NCI-H510A (cell line): ENCODE measurements at places on chromosomes 1 and 21.
A peak's percentile ranks its signal among the peaks of the same experiment; 100 is the strongest.

GRCh38 chr1:94591823-94592570 is 50.4 kb upstream of the F3 start:
- no peak for DNase-seq

- no peak for DNase-seq
These were observed 8.0 kb downstream of the RGL1 start for GRCh38 chr1:183812686-183813569.

GRCh38 chr1:25011275-25011674 is 81.2 kb upstream of the RUNX3 start:
- DNase-seq = no peak

DNA sequence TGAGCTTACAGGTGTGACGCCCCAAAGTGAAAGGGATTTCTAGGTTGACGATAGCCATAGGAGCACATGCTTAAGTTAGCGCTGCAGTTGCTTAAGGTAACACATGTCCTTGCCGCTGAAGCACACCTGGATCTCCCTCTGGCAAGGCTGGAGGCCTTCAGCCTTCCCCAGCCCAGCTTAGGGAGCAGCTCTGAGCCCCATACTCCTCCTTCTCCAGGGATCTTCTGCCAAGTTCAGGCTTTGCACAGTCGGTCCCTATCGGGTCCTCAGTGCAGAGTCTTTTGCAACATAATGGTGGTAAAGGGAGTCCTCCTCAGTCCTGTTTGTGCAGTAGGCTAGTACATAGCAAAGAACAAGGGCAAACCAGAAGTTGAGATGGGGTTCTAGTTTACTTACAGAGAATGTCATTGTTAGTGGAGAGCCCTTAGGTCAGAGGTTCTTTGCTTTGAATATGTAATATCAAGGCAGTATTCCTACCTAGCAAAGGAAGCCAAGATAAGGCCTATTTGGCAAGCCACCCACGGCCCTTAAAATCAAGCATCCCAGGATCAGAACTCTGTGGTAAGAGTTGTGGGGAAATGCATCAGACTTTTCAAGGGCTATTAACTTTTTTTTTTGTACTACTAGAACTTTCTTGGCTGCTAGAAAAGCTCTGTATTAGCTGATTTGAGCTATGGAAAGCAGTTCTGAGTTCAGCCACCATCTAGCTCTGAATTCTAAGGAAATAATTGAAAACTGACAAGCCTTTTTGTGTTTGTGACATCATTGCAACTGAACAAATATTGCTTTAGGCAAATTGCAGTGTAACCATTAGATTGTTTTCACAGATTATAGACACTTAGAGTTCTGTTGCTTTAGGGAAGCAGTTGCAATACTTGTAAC is 1.4 kb downstream of the EVA1C start:
- DNase-seq = no peak

DNA sequence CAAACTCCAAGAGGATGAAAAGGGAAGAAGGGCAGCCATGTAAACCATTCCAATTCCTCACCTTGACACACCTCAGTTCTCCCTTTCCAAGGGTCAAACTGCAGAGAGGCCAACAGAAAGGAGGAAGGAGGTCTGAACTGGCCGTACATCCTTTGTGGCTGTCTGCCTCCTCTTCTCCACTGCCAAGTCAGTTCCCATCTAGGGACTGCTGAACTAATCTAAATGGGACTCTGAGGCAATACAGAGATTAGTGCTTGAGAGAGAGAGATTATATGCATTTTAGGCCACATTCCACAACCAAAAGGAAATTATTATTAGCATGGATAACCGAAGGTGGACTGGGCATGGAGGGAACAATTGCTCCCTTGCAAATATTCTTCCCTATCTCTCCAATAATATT is 2.7 kb downstream of the ARHGEF11 start:
- DNase-seq = no peak

GRCh38 chr21:42392731-42393442 is 3.0 kb downstream of the TMPRSS3 start:
- no peak for DNase-seq

- DNase-seq = no peak
These were observed 773 bp downstream of the CHD1L start for GRCh38 chr1:147243228-147243685.

GRCh38 chr1:227886993-227887696 is 60.6 kb downstream of the WNT9A start:
- peak; percentile 84 for DNase-seq

DNA sequence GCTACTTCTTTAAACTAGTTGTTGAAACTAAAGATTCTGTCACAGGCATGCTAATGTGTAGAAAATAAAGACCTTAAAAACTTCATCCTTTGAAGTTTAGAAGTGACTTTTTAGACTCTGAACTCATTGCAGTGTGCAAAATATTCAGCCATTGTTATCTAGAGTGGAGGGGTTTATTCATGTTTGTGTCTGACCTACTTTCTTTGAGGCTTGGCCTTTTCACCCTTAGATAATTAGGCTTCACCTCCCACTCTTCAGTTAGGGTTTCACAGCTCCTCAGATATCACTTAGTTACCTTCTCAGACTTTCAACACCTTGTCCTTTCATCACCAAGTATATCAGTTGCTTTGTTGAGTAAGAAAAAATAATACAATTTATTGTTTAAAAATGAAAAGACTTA is 75.9 kb downstream of the IVNS1ABP start:
- DNase-seq = no peak
